Stimulated activated CD4-positive, alpha-beta T cell treated with anti-CD3 and anti-CD28 coated beads, Interleukin-12 subunit alpha, Interleukin-12 subunit beta, amount 100 ng/mL, for 24 hours (primary cell): ENCODE measurements at places on chromosomes 12 and 14.

GRCh38 chr12:132286912-132287311, 42.5 kb downstream of the GALNT9 start:
- no peak for DNase-seq

- no peak for DNase-seq
Measured at GRCh38 chr12:131020326-131021153, 66.8 kb downstream of the ADGRD1 start.

DNA sequence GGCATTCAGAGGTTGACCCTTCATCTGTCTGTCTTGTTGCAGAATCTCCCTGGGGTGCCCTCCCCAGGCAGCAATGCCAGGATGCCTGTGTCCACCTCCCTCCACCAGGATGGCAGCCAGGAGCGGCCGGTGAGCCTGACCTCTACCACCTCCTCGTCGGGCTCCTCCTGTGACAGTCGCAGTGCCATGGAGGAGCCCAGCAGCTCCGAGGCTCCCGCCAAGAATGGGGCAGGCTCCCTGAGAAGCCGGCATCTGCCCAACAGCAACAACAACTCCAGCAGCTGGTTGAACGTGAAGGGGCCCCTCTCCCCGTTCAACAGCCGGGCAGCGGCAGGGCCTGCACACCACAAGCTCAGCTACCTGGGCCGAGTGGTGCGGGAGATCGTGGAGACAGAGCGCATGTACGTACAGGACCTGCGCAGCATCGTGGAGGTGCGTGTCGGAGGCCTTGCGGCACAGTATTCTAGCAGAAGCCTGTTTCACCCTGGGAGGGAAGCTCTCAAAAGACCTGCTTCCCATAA, 23.4 kb downstream of the PLEKHG3 start:
- no peak for DNase-seq

- DNase-seq, result no peak
Measured at GRCh38 chr12:123384318-123384993, 524 bp downstream of the KMT5A start.

GRCh38 chr12:65596514-65597091, 227.7 kb upstream of the HMGA2 start:
- DNase-seq, result no peak
